ENCODE measurements at places on chromosomes 5 and 9. TPM values are rescaled to one million over a fixed set of nuclear protein-coding genes. Genes with fewer than 3 reads are reported as not detected.
A peak's percentile ranks its signal among the peaks of the same experiment; 100 is the strongest.

GRCh38 chr9:117284414-117284813, 130.4 kb downstream of the ASTN2 start:
- no peak overlapping the region for H3K27ac ChIP-seq
- H3K36me3 ChIP-seq = no peaks in the 10 kb centered on the region

DNA sequence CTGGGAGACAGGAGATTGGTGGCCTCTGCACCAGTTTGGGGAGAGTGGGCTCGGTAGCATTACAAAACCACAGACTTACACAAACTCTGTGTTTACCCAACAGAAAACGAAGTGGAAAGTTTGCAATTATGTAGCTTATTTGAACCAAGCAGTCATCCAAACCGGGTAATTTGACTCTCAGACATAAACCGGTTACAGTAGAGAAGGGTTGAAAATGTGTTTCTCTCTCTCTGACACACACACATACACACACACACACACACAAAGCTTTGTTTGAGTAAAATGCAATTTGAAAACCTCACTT, 97.1 kb upstream of the ZNF608 start:
- no peaks in the 10 kb centered on the region for H3K27me3 ChIP-seq
- no peak for DNase-seq
- peak overlapping the region; percentile 34 for H3K27ac ChIP-seq

GRCh38 chr5:146952168-146952567, 73.6 kb upstream of the PPP2R2B start:
- DNase-seq = no peak
- peaks cover 19% of the 10 kb centered on the region for H3K27me3 ChIP-seq
- H3K36me3 ChIP-seq = no peaks in the 10 kb centered on the region

GRCh38 chr9:95167998-95168397, 149.5 kb downstream of the FANCC start:
- H3K4me3 ChIP-seq = no peak overlapping the region
- H3K36me3 ChIP-seq = peaks cover 7% of the 10 kb centered on the region
- no peak overlapping the region for H3K27ac ChIP-seq
- no peak for DNase-seq

GRCh38 chr5:139660105-139660922, 12.2 kb downstream of the CXXC5 start:
- peaks cover 90% of the 10 kb centered on the region for H3K4me1 ChIP-seq
- no peaks in the 10 kb centered on the region for H3K36me3 ChIP-seq
- no peaks in the 10 kb centered on the region for H3K27me3 ChIP-seq
- no peak for DNase-seq

GRCh38 chr5:14321936-14322335, 178.8 kb downstream of the TRIO start:
- peaks cover 33% of the 10 kb centered on the region for H3K4me1 ChIP-seq
- peaks cover 35% of the 10 kb centered on the region for H3K36me3 ChIP-seq
- no peak for DNase-seq
- no peaks in the 10 kb centered on the region for H3K27me3 ChIP-seq
- no peak overlapping the region for H3K27ac ChIP-seq

GRCh38 chr5:81631124-81631523, 119.8 kb downstream of the SSBP2 start:
- H3K36me3 ChIP-seq = peaks cover 2% of the 10 kb centered on the region
- no peak overlapping the region for H3K27ac ChIP-seq
- no peak for DNase-seq
- no peak overlapping the region for H3K4me3 ChIP-seq
- H3K27me3 ChIP-seq = no peaks in the 10 kb centered on the region

DNA sequence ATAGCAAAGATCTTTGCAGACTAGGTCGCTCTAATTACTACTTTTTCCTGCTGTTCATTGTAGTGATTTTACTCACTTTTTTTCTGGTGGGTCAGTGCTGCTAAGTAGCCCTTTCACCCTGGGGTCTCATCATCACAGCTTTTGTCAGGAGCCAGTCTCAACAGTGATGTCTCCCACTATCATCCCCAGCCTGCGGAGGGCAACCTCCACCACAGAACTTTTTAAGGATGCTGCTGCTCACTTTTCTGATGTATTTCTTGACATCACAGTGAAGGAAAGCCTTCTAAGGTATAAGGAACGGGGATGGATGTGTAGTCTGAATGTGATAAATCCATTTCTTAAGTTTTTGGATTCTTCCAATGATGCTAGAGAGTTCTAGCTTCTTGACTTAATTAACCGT, 242.5 kb upstream of the RIOK2 start:
- H3K27ac ChIP-seq = no peak overlapping the region
- H3K36me3 ChIP-seq = no peaks in the 10 kb centered on the region
- no peaks in the 10 kb centered on the region for H3K27me3 ChIP-seq
- no peak for DNase-seq
- H3K4me3 ChIP-seq = no peak overlapping the region

DNA sequence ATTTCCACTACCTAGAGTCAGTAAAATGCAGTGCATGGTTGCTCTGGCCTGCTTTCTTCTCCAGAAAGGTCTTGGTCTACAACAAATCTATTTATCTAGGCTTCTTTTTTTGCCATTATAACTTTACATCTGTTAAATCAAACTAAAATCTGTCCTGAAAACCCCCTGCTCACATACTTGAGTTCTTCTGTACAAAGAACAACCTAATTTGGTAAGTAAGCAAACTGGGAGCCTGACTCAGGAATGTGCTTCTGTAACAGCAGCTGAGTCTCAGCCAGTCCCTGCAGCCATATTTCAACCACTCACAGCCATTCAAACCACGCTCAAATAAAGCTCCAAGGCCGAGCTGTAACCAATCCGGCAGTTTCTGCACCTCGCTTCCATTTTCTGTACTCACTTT, 95.8 kb downstream of the PLPP1 start:
- peak overlapping the region; percentile 89 for H3K27ac ChIP-seq
- H3K36me3 ChIP-seq = peaks cover 12% of the 10 kb centered on the region
- H3K4me3 ChIP-seq = peak overlapping the region; percentile 50
- no peak for DNase-seq
- no peaks in the 10 kb centered on the region for H3K27me3 ChIP-seq

- DNase-seq = no peak
- H3K36me3 ChIP-seq = peaks cover 4% of the 10 kb centered on the region
- peaks cover 5% of the 10 kb centered on the region for H3K4me1 ChIP-seq
- H3K4me3 ChIP-seq = no peak overlapping the region
Observed at GRCh38 chr9:136538599-136539426, 7.0 kb downstream of the NOTCH1 start.

DNA sequence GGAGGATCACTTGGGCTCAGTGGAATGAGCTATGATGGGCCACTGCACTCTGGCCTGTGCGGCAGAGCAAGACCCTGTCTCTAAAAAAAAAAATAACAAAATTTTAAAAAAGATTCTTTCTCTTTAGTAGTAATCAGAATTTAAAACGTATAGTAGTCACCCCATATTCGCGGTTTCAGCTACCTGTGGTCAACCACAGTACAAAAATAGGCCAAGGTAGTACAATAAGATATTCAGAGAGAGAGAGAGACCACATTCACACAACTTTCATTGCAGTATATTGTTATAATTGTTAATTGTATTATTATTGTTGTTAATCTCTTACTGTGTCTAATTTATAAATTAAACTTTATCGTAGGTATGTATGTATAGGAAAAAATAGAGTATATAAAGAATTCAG, 18.7 kb downstream of the INIP start:
- H3K27me3 ChIP-seq = no peaks in the 10 kb centered on the region
- DNase-seq = no peak
- H3K36me3 ChIP-seq = peaks cover 6% of the 10 kb centered on the region
- peaks cover 4% of the 10 kb centered on the region for H3K4me1 ChIP-seq
- no peak overlapping the region for H3K27ac ChIP-seq
- no peak overlapping the region for H3K4me3 ChIP-seq

GRCh38 chr9:89754193-89754592, 149.4 kb downstream of the GADD45G start:
- peaks cover 8% of the 10 kb centered on the region for H3K27me3 ChIP-seq
- no peak overlapping the region for H3K4me3 ChIP-seq
- no peak overlapping the region for H3K27ac ChIP-seq
- no peak for DNase-seq
- H3K4me1 ChIP-seq = peaks cover 10% of the 10 kb centered on the region

DNA sequence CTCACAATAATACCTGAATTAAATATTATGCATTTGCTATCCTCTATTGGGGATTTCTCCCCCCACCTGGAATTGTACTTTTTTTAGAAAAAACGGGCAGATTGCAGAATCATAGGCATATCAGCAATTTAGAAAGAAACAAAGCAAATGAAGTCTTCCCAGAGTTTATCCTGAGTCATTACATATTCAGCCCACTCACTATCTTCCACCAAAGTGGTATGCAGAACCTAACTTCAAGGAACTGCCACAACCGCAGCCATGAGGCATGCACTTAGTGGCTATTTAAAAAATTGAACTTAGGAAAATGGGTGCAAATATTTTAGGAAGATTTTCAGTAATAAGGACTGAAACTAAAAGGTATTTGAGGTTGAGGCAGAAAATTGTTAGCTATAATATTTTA, 48.6 kb downstream of the UBAP1 start:
- peaks cover 39% of the 10 kb centered on the region for H3K4me1 ChIP-seq
- no peak overlapping the region for H3K27ac ChIP-seq
- no peak overlapping the region for H3K4me3 ChIP-seq

DNA sequence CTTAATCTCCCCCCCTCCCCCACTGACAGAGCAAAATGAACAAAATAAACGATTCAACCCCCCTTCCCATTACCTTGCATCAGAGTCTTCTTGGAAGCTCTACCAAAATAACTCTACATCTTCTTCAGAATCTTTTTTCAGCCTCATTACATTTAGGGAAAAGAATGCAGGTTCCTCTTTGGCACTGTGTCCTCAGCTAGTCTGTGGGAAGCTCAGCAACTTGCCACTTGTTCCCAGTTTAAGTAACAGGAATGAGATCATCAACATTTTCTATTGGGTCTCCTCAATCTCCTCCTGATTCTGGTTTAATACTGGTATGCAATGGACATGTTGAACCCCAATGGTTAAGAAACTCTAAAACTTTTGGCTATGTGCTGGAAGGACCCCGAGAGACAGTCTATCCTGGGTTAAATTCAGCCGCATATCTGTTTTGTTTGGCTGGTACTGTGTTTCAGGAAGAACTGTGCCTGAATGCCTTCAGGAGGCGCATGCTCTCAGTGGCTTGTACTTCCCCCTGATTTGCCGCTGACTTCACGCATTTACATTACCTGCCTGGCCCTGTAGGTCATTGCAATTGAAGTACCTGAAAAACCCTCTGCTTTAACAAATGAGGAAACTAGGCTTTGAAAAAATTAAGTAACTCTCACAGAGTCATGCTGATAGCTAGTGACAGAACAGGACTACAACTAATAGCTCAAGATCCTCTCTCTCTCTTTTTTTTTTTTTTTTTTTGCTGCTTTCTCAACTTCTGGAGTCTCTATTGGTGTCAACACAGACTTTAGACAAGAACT, 78.1 kb upstream of the HMHB1 start:
- peaks cover 15% of the 10 kb centered on the region for H3K4me1 ChIP-seq
- H3K36me3 ChIP-seq = no peaks in the 10 kb centered on the region
- no peak for DNase-seq
- peak overlapping the region; percentile 67 for H3K27ac ChIP-seq
- H3K27me3 ChIP-seq = no peaks in the 10 kb centered on the region
- H3K4me3 ChIP-seq = no peak overlapping the region

DNA sequence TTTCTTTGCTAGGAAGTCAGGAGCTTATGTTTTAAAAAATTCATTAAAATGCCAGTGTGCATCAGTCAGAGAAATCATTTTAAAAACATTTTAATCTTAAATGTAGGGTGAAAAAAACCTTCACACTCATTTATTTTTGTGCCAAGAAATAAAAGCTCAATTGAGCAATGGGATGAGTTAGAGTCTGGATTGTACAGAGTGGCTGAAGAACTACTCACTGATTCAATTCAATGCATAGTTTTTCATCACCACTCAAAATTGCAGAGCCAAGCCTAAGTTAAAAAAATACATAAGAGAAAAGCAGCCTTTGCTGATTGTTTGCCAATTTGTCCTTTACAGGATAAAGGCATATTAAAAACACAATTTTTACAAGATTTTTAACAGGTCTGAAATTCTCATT, 168.2 kb upstream of the DMRTA1 start:
- H3K4me3 ChIP-seq = no peak overlapping the region
- no peaks in the 10 kb centered on the region for H3K27me3 ChIP-seq
- peak overlapping the region; percentile 85 for H3K27ac ChIP-seq
- peaks cover 38% of the 10 kb centered on the region for H3K4me1 ChIP-seq
- peaks cover 1% of the 10 kb centered on the region for H3K36me3 ChIP-seq

DNA sequence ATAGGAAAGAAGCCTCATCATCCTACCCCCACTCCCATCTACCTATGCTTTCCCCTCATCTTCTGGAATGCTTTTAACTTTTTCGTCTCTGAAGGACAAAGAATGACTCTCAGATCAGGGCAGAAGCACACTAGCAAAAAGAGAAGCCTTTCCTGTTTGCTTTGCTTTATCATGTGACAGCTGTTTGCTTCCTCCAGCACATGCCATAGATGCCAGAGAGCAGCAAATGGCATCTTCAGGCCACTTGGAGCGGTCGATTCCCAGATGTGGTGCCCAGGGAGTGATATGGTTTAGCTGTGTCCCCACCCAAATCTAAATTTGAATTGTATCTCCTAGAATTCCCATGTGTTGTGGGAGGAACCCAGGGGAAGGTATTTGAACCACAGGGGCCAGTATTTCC, 294.8 kb downstream of the GADD45G start:
- H3K27ac ChIP-seq = no peak overlapping the region
- H3K36me3 ChIP-seq = no peaks in the 10 kb centered on the region
- H3K27me3 ChIP-seq = peaks cover 9% of the 10 kb centered on the region

Gene PCDHGC4
- 0.72 TPM for total RNA-seq

Gene POC5
- total RNA-seq = 8.0 TPM

Gene UCK1
- 17.9 TPM for total RNA-seq

Gene STK32A
- total RNA-seq = 0.31 TPM

Gene SLC36A2
- not detected for total RNA-seq

Gene JAKMIP2
- total RNA-seq = 13.2 TPM

Gene RORB
- total RNA-seq = not detected

Gene VCAN
- total RNA-seq = 710 TPM

Data from chondrocyte (in vitro differentiated cells).